Mesendoderm (in vitro differentiated cells): ENCODE measurements at places on chromosomes 1 and 21.
A peak's percentile ranks its signal among the peaks of the same experiment; 100 is the strongest.

GRCh38 chr1:225999912-226000337 is 782 bp upstream of the SDE2 start:
- H3K27me3 ChIP-seq, result no peaks in the 10 kb centered on the region
- peaks cover 10% of the 10 kb centered on the region for H3K4me1 ChIP-seq
- peak overlapping the region; percentile 97 for H3K27ac ChIP-seq
- DNase-seq, result peak; percentile 8

- peaks cover 3% of the 10 kb centered on the region for H3K36me3 ChIP-seq
- H3K27ac ChIP-seq, result no peak overlapping the region
- DNase-seq, result peak; percentile 90
- no peaks in the 10 kb centered on the region for H3K27me3 ChIP-seq
These were observed 34.9 kb upstream of the PPP1R15B start for GRCh38 chr1:204446413-204447111.

- no peaks in the 10 kb centered on the region for H3K27me3 ChIP-seq
- H3K4me1 ChIP-seq, result no peaks in the 10 kb centered on the region
- H3K4me3 ChIP-seq, result no peak overlapping the region
- no peak overlapping the region for H3K27ac ChIP-seq
- DNase-seq, result no peak
- H3K36me3 ChIP-seq, result no peaks in the 10 kb centered on the region
These were observed 28.1 kb downstream of the PDE9A start for GRCh38 chr21:42681296-42682206.

DNA sequence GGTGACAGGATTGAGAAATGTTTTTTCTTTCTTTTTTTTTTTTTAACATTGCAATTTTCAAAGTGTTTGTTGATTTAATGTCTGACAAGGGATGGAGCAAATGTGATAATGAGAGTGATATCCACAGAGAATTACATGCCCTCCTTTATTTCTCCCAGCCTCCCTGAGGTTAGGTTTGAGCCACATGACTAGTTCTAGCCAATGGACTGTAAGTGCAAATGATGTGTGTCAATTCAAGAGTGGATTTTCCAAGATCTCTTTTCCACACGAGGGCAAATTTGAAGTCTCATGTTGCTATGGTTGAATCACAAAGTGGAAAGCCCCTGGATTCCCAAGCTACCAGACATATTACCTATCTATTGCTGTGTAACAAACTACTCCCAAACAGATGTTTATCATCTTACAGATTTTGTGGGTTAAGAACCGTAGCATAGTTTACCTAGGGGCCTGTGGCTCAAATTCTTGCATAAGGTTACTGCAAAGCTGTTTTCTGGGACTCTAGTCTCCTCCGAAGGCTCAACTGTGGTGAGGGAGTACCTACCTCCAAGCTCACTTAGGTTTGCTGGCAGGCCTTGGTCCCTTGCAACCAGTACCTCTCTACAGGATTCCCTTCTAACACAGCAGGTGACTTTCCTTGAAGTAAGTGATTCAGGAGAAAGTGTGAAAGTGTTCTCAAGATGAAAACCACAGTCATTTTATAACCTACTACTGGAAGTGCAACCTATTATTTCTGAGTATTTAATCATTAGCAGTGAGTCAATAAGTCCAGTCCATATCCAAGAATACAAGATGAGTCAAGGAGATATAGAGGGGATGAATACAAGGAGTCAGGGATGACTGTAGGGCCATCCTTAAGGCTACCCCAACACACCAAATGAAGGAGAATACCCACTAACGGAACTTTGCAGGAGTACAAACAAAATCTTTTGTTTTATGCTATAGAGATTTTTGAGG is 533.6 kb downstream of the PTPRC start:
- DNase-seq, result no peak
- H3K36me3 ChIP-seq, result no peaks in the 10 kb centered on the region
- H3K4me1 ChIP-seq, result no peaks in the 10 kb centered on the region
- H3K4me3 ChIP-seq, result no peak overlapping the region
- no peaks in the 10 kb centered on the region for H3K27me3 ChIP-seq

GRCh38 chr1:46697053-46697452 is 21.9 kb downstream of the EFCAB14 start:
- H3K4me1 ChIP-seq, result peaks cover 2% of the 10 kb centered on the region
- H3K4me3 ChIP-seq, result no peak overlapping the region
- no peak for DNase-seq
- H3K36me3 ChIP-seq, result peaks cover 8% of the 10 kb centered on the region

DNA sequence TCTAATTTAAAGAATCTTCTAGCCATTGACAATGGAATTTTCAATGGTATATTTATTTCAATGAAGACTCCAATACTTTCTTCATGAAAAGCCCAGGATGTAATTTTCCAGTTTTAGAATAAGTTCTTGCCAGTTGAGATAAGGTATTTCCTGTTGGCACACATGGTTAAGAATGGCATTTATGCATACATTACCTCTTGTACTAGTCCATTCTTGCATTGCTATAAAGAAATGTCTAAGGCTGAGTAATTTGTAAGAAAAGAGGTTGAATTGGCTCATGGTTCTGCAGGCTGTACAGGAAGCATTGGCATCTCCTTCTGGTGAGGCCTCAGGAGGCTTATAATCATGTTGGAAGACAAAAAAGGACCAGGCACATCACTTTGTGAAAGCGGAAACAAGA is 1179.6 kb downstream of the AMY1C start:
- no peaks in the 10 kb centered on the region for H3K27me3 ChIP-seq
- H3K27ac ChIP-seq, result no peak overlapping the region
- H3K36me3 ChIP-seq, result no peaks in the 10 kb centered on the region
- DNase-seq, result no peak

DNA sequence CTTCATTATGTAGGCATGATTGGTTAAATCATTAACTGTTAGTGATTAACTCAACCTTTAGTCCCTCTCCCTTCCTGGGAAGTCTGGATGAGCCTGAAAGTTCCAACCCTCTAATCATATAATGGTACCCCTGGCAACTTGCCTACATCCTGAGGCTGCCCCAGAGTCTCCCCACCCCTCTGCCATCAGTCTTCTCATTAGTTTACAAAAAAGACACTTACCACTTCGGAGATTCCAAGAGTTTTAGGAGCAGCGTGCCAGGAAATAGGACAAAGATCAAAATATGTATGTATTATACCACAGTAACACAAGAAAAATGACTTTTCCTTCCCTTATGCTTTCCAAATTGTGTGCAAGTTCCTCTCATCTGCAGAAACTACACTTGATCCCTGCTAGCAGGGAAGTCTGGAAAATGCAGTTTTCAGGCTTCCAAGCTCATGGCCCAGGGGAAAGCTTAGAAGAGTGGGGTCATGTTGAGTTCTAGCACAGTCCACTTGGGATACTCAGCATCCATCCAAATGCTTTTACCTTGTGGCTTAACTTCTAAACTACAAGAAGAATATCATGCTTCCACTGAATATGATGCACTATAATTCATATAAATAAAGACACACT is 64.6 kb upstream of the PPIH start:
- no peak overlapping the region for H3K27ac ChIP-seq
- no peak overlapping the region for H3K4me3 ChIP-seq
- H3K4me1 ChIP-seq, result no peaks in the 10 kb centered on the region
- no peaks in the 10 kb centered on the region for H3K36me3 ChIP-seq

- no peak overlapping the region for H3K4me3 ChIP-seq
- no peak for DNase-seq
- no peak overlapping the region for H3K27ac ChIP-seq
- H3K36me3 ChIP-seq, result no peaks in the 10 kb centered on the region
- H3K27me3 ChIP-seq, result no peaks in the 10 kb centered on the region
These were observed 18.8 kb downstream of the ELF3 start for GRCh38 chr1:202029171-202029665.

DNA sequence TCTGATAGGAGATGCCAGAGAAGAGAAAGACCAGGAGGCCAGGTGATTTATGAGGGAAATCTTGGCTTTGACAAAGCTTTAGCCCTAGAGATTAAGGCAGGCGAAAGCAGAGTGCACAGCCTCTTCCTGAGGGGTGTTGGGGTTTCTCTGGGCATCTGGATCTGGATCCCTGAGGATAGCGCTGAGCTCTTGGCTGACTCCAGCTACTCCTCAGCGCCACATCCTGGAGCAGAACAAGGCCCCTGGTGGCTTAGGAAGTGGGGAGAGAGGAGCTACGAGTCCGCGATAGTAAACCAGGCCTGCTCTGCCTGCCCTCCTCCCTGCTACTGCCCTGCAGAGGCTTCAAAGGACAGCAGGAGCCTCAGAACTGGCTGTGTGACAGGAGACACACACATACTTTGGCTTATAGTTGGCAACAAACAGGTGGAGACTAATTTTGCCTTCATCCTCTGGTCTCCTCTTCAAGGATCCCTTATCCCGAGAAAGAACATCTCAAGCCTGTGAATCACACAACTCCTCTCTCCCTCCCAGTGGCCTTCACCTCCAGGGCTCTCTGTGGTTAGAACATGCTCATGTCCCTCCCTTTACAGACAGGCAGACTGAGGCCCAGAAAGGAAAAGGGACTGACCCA is 66.9 kb downstream of the TRABD2B start:
- H3K27ac ChIP-seq, result no peak overlapping the region
- DNase-seq, result no peak
- H3K4me3 ChIP-seq, result no peak overlapping the region
- no peaks in the 10 kb centered on the region for H3K36me3 ChIP-seq

DNA sequence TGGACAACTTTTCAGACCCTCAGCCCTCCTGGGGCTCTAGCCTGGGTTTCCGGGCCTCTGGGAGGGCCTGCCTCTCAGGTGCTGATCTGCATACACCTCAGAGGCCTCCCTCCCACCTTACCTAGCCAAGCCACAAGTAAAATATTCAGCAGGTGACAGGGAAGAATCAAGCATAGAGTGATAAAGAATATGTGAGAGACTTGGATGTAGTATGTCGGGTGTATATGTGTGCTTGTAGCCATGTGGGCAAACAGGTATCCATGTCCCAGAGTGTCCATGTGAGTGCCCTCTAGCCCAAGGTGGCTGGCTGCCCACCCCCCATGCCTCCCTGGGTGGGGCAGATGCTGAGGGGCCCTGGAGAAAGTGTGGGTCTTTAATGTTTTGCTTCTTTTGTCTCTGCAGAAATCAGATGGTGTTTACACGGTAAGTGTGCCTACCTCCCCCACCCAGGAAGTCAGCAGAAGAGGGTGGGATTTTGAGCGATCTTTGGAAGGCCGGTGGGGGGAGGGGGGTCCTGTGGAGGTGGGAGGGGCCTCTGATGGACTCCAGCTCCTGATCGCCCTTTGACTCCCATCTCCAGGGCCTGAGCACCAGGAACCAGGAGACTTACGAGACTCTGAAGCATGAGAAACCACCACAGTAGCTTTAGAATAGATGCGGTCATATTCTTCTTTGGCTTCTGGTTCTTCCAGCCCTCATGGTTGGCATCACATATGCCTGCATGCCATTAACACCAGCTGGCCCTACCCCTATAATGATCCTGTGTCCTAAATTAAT is 3.4 kb downstream of the FCER1G start:
- no peak for DNase-seq
- H3K27ac ChIP-seq, result no peak overlapping the region
- no peak overlapping the region for H3K4me3 ChIP-seq
- no peaks in the 10 kb centered on the region for H3K4me1 ChIP-seq
- H3K27me3 ChIP-seq, result no peaks in the 10 kb centered on the region

- H3K27me3 ChIP-seq, result no peaks in the 10 kb centered on the region
- H3K36me3 ChIP-seq, result no peaks in the 10 kb centered on the region
- no peak for DNase-seq
- peak overlapping the region; percentile 3 for H3K27ac ChIP-seq
- no peak overlapping the region for H3K4me3 ChIP-seq
These were observed 104.8 kb upstream of the CASZ1 start for GRCh38 chr1:10901091-10901890.

DNA sequence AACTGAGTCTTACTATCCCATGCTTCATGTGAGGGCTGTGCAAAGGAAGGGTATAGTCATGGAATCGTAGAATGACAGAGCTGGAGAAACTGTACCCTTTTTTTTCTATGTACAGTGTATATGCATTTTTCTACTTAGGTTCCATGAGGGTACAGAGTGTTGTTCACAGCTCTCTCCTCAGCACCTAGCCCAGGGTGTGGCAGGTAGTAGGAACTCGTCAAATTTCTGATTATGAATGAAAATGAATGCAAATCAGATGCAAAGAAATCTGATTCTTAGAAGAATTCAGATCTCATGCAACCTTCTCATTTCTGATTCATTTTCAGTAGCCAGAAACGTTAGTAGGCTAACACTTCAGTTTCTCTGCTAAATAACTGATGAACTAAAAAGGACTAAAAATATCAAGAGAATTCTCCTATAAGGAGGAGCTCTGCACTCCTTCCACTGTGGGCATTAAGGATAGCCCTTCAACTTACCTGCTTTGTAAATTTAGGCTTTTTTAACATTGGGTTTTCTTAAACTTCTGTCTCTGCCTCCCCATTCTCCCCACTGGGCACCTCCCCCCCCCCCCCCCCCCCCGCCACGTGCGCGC is 18.0 kb upstream of the HHAT start:
- H3K27ac ChIP-seq, result no peak overlapping the region
- H3K27me3 ChIP-seq, result no peaks in the 10 kb centered on the region
- H3K36me3 ChIP-seq, result no peaks in the 10 kb centered on the region
- DNase-seq, result no peak
- H3K4me3 ChIP-seq, result no peak overlapping the region
- no peaks in the 10 kb centered on the region for H3K4me1 ChIP-seq
